ENCODE measurements at places on chromosomes 3 and 15.

DNA sequence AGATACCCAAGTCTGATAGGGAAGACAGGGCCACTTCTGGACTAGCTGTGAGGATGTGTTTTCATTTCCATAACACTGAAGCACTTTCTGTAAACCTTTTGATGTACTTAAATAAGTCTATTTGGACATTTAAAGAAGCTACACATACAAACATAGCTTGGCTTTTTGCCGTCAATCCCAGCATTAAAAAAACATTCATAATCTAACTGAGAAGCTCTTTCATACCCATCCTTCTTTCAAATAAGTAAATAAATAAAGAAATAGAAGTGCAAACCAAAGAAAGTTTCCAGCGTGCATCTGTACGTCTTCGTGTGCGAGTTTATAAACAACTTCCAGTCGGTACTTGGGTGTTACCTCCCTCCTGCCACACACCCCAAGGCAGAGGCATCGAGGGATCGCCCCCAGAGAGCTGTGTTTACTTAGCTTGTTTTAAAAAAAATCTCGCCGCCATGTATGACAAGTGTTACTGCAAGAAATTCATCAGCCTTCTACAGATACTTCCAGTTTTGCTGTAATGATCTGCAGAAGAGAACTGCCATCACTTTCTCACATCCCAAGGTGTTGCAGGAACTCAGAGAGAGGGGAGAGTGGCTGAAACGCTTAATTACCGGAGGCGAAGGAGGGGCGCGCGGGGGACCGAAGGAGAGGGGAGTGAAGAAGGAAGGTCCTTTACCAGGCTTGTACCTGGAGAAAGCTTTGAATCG, 9.0 kb upstream of the MEIS2 start:
- DNase-seq: no peak

GRCh38 chr3:99559196-99559595, 79.2 kb upstream of the COL8A1 start:
- DNase-seq: no peak

- DNase-seq: no peak
Measured at GRCh38 chr3:63976872-63977200, 46.5 kb downstream of the PSMD6 start.

DNA sequence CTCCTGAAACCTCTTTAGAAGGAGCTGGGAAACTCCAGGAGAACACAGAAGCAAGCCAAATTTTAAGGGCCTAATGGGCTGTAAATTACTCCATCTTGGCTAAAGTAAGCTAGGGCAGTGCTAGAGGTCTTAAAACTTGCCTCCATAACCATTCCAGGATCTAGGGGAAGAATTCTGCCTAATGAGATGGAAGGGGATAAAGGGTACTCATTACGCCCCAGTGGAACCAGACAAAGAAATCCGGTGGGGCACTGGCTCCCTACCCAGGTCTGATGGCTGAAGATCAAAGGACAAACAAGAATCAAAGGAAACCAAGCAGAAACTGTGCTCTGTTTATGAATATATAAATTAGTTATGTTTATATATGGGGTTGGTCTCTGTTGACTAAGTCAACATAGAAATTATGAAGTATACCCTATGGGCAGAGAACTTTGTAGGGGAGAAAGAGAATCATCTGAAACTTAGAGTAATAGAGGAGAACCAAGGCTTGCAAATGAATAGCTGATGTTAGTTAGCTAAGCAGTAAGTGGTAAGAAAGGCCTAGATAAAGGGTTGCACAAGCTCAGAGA, 57.8 kb downstream of the NCEH1 start:
- no peak for DNase-seq

DNA sequence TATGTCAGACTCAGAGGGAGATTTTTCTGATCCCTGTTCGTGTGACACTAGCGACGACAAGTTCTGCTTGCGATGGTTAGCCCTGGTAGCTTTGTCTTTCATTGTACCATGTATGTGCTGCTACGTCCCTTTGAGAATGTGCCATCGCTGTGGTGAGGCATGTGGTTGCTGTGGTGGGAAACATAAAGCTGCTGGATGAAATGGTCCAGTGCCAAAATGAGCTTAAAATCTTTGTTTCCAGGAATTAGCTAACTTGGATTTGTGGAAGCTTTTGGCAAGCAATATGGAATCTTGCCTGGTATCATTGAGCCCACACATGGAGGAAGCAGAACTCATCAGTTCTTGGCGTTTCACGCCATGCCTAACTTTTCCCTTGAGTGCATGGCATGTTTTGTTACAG, 98.8 kb downstream of the SPRED1 start:
- DNase-seq: no peak

- DNase-seq: no peak
Measured at GRCh38 chr3:12372741-12373280, 83.9 kb downstream of the PPARG start.

- DNase-seq: no peak
Measured at GRCh38 chr3:156211583-156211982, 91.2 kb downstream of the KCNAB1 start.

DNA sequence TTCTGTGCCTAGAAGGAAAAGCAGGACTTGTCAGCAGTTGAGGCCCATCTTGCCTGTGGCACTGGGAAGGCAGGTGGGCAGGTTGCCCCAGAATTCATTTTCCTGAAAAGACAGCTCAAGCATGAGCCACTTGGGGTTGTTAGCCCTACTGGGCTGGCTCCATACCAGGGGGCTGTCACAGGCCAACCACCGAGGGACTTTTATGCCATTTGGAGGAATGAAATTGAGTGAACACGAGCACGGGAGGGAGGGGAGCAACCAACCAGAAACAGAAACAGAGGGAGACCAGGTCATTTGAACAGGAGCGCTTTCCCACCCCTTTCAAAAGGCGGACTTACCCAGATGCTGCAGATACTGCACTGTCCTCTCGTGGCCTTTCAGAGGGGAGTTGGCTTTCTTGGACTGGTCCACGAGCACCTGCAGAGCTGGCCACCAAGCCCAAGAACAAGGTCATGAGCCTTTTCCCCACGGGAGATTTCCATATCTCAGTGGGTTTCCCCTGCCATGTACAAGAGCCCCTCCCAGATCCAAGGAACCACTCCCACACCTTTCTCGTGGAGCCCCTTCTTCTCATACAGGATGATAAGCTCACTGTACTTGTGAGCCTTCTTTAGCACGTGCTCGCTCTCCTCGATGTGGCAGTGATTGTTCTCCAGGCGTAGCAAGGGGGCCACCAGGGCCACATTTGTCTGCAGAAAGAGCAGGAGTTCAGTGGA, 9.9 kb upstream of the PLA2G4F start:
- DNase-seq: no peak

DNA sequence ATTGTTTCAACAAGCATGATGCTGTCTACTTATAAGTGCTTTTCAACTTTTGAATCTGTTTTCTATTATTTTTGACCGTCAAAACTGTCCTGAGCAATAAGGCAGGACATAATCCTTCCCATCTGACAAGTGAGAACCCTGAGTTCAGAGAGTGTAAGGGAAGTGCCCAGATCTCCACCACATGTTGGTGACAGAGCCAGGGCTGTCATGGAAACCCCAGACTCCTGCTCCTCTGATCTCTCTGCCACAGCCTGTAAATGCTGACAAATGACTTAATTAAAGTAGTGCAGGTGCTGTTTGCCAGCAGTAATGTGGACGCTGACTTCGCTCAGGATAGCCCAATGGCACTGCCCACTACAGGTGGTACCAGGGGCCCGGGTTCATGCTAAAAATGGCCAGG, 40.3 kb downstream of the SPSB4 start:
- DNase-seq: no peak

DNA sequence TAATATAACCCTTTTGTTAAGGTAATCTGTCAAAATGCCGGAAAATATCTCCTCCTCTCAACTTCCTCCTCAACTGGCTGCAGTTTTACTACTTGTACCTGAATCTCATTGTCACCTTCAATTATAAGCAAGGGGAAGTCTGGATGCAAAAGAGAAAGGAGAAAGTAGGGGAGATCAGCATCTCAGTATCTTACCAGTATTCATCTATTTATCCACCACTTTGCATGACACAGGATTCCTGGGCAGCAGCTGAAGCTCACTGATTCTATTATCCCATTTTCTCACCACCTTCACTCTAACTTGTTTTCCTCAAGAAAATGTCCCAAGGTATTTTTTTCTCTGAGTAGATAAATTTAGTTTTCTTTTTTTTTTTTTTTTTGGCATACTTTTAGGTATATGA, 440.5 kb upstream of the CBLB start:
- no peak for DNase-seq

DNA sequence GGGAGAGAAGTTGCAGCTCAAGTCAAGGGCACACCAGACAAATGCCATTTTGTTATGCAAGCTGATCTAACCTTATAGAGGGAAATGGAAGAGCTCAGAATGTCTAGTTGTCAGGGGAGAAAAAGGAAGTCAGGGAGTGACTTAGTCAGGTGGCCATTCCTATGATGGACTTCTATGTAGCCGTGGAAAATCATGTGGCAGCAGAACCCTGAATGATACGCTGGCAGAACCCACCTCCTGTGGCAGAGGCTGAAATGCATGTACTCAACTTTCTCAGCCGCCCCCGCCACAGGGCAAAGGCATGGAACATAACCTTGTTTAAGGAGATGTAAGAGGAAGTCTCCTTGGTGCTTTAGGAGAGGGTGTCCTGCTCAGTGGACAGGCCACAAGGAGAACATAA, 37.7 kb upstream of the PARL start:
- DNase-seq: no peak

- DNase-seq: no peak
Measured at GRCh38 chr3:294096-294495, 97.5 kb downstream of the CHL1 start.

GRCh38 chr3:190537146-190537545, 23.3 kb downstream of the IL1RAP start:
- no peak for DNase-seq

DNA sequence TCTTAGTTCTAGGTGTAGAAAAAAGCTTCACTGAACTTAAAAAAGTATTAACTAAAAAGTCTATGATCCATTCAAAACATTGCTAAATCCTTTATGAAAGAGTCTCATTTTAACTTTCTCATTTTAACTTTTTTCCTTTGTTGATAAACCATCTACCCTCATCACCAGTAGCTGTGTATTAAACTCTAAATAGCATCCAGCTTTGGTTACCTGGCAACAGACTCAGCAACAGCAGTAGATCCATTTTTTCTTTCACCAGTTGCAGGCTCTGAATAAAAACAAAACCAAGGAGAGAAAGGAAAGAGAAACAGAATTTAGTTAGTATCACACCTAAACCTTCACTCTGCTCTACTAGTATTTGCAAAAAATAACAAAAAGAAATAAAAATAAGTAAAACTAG, 51.6 kb downstream of the TP53BP1 start:
- no peak for DNase-seq

GRCh38 chr15:58058729-58059128, 6.8 kb downstream of the ALDH1A2 start:
- no peak for DNase-seq

GRCh38 chr3:71311661-71312046, 271.9 kb downstream of the FOXP1 start:
- no peak for DNase-seq

DNA sequence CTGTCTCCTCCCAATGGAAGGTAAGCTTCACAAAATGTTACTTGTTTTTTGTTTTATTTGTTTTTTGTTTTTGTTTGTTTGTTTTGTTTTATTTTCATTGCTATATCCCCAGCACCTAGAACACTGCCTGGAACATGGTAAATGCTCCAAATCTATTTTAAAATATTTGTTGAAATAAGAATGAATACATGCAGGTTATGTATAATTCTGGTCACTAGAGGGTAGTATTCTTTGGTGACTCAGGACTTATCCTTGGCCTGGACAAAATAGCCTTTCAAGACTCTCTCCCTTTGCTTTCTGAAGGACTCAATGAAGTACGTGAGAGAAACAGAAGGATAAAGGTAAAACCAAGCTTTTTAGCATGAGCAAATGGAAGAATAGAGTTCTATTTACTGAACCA, 46.9 kb upstream of the PPP2R3A start:
- no peak for DNase-seq

GRCh38 chr3:25292595-25292994, 135.5 kb upstream of the RARB start:
- DNase-seq: no peak

DNA sequence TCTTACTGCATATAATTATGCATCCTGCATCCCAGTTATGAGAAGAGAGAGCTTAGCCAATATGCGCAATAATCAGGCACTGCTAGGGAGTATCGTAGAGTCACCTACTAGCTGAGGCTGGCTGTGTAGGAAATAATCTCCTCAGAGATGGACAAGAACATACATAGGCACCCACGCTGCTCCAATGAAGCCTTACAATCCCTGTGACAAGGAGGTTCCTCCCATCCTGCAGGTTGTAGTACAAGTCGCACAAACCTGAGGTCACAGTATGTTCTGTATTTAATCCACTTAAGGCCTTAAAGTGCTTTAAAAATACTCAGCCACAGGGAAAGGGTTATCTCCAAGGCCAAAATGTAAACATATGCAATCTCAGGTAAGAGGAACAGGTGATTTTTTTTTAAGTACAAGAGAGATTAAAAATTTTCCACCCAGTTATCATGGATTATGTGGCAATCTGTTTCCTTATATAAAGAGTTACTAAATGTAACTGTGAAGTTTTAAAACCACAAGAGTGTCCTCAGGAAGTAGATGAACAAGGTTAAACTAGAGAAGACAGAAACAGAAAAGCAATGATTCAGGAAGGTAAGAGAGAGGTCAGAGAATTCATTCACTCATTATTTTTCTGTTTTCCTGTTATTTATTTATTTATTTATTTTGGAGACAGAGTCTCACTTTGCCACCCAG, 7.5 kb upstream of the COLQ start:
- DNase-seq: no peak

DNA sequence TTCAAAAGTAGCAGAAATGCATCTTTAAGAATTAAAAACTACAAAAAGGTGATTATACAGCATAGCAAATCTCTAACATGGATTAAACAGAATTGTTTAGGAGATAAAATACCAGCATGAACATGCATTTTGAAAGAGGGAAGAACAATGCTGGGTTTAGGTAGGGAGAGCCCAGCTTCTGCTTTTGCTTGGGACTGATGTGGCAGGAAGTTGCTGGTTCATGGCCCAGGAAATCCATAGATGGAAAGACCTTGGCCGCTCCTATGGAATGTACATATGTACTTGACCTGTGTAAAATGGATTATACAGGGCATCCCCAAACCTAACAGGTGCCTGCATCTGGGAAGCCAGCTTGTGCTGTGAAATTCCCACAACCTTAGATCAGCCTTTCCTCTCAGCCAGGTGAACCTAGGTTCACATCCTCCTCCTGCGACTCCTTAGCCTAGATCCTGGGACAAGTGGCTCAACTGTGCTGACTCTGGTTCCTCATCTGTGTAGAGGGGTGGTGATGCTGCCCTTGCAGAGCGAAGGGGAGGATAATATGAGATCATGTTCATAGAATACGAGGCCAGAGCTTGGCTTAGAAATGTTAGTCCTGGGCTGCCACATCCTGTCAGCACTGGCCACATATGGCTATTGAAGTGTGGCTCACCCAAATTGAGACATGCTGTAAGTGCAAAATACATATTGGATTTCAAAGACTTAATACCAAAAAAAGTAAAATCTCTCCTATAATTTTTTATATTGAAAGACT, 47.0 kb upstream of the PLXNA1 start:
- no peak for DNase-seq

- no peak for DNase-seq
Measured at GRCh38 chr3:52860424-52860768, 25.6 kb upstream of the MUSTN1 start.

- DNase-seq: no peak
Measured at GRCh38 chr3:115760716-115761115, 137.4 kb downstream of the GAP43 start.

All from GM19239 (cell line).